ENCODE measurements at places on chromosomes 7 and 10.

GRCh38 chr10:99449023-99449422 is 18.6 kb upstream of the GOT1 start:
- DNase-seq, result no peak

DNA sequence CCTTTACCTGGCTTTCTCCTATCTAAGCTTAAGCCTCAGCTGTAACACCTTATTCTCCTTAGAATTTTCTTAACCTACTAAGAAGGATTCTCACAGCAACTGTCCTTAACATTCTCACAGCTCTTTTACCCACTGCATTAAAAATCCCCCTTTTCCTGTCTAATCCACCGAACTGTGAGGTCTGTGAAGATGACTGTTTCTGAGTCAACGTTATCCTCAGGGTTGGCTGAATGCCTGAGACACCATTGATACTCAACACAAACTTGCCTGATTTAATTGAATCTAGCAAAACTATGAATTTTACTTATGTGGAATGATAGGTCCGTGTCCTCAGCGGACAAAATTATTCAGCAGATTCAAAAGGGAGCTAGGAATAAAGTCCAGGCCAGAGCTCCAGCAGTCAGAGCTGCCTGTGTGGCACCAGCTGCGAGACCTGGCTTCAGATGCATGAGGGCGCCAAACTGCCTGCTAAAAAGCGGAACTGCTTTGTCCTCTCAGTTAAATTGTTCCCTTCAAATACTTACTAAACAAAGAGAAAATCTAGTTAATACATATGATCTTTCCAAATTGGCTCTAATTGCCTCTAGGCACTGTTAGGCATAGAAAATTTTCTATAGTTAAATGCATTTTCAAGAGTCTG is 33.4 kb upstream of the VWDE start:
- no peak for DNase-seq

- no peak for DNase-seq
Measured at GRCh38 chr10:69826789-69827554, 25.3 kb downstream of the COL13A1 start.

DNA sequence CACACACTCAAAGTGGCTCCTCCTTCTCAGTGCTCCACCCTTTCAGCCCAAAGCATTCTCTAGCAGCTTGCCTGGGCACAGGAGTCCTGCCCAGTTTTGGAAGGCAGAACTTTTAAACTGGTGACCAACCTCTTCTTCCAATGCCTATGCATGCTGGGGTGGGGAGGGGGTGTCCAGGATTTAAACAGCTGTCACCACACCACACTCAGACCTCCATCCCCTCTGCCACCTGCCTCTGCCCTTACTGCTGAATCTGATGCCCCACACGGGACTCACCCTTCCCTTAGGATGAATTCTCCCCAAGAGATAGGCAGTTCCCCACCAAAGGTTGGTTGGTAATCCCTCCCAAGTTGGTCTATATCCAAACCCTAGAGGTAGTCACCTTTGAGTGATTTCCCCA is 50.2 kb downstream of the FRMPD2 start:
- DNase-seq, result no peak

GRCh38 chr10:78520737-78521430 is 487.2 kb downstream of the RPS24 start:
- DNase-seq, result no peak

DNA sequence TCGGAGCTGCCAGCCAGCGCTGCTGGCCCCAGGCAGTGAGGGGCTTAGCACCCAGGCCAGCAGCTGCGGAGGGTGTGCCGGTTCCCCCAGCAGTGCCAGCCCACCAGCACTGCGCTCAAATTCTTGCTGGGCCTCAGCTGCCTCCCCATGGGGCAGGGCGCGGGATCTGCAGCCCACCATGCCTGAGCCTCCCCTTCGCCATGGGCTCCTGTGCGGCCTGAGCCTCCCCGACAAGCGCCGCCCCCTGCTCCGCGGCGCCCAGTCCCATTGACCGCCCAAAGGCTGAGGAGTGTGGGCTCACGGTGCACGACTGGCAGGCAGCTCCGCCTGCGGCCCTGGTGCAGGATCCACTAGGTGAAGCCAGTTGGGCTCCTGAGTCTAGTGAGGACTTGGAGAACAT is 525.0 kb downstream of the PTPRN2 start:
- DNase-seq, result no peak

DNA sequence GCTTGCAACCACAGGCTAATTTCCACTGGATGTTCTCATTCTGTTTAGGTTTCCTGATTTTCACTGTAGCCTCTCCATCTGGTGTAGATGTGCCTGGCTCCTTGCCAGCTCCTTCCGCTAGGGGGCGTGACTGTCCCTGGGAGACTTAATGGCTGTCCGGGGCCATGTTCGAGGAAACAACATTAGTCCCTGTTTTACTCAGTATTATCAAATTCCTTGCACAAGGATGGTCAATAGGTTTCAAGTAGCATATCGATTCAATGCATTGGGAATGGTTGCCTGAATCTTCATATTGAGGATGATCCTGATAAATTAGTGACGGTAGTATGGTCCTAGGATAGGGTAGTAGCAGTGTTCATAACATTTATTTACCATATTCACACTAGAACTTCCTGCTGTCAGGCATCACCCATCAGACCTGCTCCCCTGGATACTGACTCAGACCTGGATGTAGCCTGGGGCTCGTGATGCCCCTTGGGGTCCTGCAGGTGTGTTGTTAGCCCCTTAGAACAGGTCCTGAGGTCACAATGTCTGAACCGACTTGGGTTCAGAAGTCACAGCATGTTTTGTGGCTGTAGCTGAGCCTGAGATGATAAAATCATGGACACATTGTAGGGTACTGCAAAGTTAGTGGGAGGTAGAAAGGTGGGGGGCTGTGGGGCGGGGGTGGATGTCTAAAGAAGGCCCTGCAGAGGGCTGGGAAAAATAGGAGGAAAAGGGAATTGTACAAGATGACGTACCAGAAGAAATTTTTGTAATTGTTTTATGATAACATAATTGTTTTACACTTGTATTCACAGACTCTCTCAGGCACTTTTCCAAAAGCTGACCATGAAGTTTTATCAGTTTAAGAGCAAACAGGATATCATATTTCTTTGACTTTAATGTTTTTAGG is 8.9 kb upstream of the EXOC6 start:
- DNase-seq, result peak; percentile 21

DNA sequence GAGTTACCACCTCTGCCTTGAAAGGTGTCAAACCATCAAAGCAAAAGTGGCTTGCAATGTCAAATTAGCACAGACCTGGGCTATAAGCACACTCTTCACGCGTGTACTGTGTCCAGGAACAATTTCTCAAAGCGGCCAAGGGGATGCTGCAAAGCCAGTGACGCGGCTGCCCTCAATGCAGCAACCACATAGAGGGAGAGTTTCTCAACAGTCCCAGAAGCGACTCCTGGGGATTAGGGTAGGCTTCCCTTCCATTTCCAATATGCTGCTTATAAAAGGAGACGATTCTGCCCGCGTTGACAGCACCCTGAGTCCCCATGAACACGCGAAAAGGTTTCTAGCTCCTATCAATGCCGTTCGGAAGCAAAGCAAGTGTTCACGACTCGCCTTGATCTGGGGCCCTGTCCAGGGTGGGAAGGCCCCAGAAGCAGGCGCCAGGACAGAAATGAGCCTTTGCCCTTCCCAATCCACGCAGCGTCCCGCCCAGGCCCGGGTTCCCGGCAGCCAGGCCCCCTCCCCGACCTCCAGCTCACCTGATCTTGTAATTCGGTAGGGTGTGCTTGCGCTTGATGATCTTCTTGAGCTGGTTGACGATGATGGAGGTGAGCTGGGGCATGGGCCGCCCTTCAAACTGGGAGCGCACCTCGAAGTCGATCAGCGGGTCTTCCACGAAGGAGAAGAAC is 1.3 kb downstream of the PDZD8 start:
- DNase-seq, result no peak
